ENCODE measurements at places on chromosomes 7 and 10. TPM values are rescaled to one million over a fixed set of nuclear protein-coding genes. Genes with fewer than 3 reads are reported as not detected.

Gene TMEM213
- not detected for polyA plus RNA-seq

Gene HDAC9
- 1.8 TPM for polyA plus RNA-seq

Gene GPER1
- 2.3 TPM for polyA plus RNA-seq

Gene LIPN
- not detected for polyA plus RNA-seq

- no peaks in the 10 kb centered on the region for H3K36me3 ChIP-seq
- no peak for DNase-seq
- no peaks in the 10 kb centered on the region for H3K4me1 ChIP-seq
- no peaks in the 10 kb centered on the region for H3K27me3 ChIP-seq
Observed at GRCh38 chr7:157791261-157791660, 454.5 kb downstream of the DNAJB6 start.

- no peak overlapping the region for H3K27ac ChIP-seq
- no peaks in the 10 kb centered on the region for H3K27me3 ChIP-seq
- no peaks in the 10 kb centered on the region for H3K36me3 ChIP-seq
- peaks cover 40% of the 10 kb centered on the region for H3K4me1 ChIP-seq
- DNase-seq, result no peak
Observed at GRCh38 chr7:2520131-2520760, 672 bp downstream of the LFNG start.

- no peaks in the 10 kb centered on the region for H3K36me3 ChIP-seq
- no peak overlapping the region for H3K4me3 ChIP-seq
- H3K4me1 ChIP-seq, result no peaks in the 10 kb centered on the region
- no peaks in the 10 kb centered on the region for H3K27me3 ChIP-seq
- DNase-seq, result no peak
- no peak overlapping the region for H3K27ac ChIP-seq
Observed at GRCh38 chr10:133042061-133042460, 45.7 kb upstream of the ADGRA1 start.

DNA sequence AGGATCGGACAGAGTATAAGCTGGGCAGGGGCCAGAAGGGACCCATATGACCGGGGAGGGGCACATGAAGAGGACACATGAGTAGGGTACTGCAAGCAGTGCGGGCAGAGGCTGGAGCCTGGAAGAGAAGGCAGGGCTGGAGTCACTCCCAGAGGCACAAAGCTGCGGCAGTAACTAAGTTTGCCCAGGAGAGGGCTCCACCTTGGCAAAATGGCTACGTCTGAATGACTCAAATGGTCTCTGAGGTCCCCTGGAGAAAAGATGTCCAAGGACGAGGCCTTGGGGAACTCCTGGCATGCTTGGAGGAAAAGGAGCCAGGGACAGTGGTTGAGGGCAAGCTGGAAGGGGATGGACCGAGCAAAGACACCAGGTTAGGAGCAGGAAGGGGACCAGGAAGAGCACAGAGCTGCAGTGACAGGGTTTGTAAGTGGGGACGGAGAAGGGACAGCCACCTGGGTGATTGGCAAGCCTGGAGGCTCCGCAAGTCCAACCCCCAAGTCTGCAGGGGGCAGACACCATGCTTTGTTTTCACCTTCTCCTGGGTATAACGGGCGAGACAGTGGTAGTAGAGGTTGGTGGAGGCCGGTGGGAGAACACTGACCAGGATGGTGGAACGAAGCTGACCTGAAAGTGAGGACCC, 43.1 kb upstream of the LBX1 start:
- DNase-seq, result peak; percentile 70
- no peaks in the 10 kb centered on the region for H3K36me3 ChIP-seq
- no peak overlapping the region for H3K27ac ChIP-seq
- H3K27me3 ChIP-seq, result peaks cover 3% of the 10 kb centered on the region

DNA sequence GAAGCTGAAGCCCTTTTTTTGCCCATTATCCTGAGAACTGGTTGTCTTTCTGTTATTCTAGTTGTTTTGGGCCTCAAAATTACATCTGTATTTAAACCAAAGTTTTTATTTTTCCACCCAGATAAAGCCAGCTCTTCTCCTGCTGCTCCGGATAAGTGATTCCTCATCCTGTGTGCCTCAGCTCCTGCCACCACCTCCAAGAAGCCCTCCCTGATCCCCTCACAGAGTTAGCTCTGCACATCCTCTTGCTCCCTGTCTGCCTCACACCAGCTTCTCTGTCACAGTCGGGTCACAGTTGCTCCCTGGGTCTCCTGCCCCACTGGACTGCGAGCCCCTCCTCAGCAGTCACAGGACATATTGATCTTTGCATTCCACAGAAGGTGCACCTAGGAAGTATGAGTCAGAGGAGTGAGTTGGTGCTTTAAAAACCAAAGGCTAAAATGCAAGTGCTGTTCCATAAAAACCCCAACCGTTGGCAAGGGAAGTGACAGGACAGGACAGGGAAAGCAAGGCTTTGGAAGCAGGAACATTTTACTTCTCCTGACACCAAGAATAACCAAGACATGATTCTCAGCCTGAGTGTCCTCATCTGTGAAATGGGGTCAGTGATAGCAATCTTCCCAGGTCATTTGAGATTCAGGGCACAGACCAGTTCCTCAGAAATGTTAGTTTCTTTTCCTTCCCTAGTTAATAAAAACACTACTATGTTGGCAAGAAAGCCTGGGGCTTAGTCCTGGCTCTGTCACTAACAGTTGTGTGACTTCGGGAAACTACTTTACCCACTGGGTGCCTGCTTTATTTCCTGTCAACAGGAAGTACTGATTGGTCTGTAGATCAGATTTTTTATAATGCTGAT, 36.5 kb upstream of the EEPD1 start:
- H3K4me1 ChIP-seq, result peaks cover 14% of the 10 kb centered on the region
- H3K27me3 ChIP-seq, result no peaks in the 10 kb centered on the region
- no peak for DNase-seq
- no peak overlapping the region for H3K4me3 ChIP-seq
- no peak overlapping the region for H3K27ac ChIP-seq
- H3K36me3 ChIP-seq, result no peaks in the 10 kb centered on the region

DNA sequence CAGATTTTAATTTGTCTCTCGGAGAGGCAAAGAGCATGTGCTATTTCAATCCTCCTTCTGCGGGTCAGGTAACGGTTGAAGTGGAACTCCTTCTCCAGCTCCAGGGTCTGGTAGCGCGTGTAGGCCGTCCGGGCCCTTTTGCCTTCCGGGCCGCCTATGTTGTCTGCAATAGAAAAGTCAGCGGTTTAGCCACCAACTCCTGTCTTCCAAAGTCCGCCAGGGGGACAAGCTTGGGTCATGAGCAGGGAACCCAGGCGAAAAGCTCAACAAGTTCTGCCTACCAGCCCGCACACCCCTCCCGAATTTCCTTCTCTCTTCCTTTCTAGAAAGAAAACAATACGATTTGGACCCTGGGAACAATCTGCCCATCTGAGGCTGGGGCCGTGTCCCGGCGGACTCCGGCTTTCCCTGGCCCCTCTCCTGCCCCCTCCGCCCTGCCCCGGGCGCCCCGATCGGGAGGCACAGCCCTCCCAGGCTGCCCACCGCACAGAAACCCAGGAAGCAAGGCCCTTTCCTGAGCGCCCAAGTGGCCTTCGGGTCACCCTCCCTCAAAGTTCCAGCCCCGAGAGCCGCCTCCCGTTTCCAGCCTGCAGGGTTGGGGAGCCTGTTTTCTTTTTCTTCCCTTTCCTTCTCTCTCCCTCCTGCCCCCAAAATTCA, 1.4 kb downstream of the HOXA5 start:
- DNase-seq, result no peak
- H3K36me3 ChIP-seq, result peaks cover 19% of the 10 kb centered on the region
- peak overlapping the region; percentile 84 for H3K4me3 ChIP-seq
- H3K27me3 ChIP-seq, result no peaks in the 10 kb centered on the region

DNA sequence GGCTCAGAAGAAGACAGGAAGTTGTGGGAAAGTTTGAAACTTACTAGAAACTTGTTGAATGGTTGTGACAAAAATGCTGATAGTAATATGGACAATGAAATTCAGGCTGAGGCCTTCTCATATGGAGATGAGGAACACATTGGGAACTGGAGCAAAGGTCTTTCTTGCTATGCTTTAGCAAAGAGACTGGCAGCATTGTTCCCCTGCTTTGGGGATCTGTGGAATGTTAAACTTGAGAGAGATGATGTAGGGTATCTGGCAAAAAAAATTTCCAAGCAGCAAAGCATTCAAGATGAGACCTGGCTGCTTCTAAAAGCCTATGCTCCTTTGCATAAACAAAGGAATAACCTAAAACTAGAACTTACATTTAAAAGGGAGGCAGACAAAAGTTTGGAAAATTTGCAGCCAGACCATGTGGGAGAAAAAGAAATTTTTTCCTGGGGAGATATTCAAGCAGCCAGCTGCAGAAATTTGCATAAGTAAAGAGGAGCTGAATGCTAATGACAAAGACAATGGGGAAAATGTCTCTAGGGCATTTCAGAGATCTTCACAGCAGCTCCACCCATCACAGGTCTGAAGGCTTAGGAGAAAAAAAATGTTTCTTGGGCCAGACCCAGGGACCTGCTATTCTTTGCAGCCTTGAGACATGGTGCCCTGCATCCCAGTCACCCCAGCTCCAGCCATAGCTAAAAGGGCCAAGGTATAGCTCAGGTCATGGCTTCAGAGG, 16.5 kb upstream of the KCND2 start:
- no peak overlapping the region for H3K4me3 ChIP-seq
- H3K27ac ChIP-seq, result no peak overlapping the region
- H3K27me3 ChIP-seq, result no peaks in the 10 kb centered on the region

DNA sequence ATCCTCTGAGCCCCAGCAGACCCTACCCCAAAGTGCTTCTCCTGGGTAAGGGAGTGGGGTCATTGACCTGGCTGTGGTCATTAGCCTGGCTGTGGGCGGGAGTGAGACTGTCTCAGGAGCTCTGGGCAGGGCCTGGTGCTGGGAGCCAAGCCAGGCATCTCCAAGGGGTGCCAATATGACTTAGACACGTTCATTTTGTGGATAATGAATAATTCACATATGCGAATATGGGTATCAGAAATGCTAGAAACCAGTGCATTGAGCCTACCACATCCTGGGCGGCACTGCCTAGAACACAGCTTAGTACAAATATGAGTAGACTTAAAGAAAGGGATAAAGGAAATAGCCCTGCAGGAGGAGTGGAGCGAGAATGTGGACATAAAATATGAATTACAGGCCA, 14.4 kb upstream of the SRRM3 start:
- peaks cover 4% of the 10 kb centered on the region for H3K27me3 ChIP-seq
- H3K4me1 ChIP-seq, result no peaks in the 10 kb centered on the region
- H3K36me3 ChIP-seq, result no peaks in the 10 kb centered on the region
- H3K27ac ChIP-seq, result no peak overlapping the region

- no peaks in the 10 kb centered on the region for H3K4me1 ChIP-seq
- H3K27me3 ChIP-seq, result no peaks in the 10 kb centered on the region
- no peak overlapping the region for H3K4me3 ChIP-seq
- no peaks in the 10 kb centered on the region for H3K36me3 ChIP-seq
- no peak overlapping the region for H3K27ac ChIP-seq
- DNase-seq, result no peak
Observed at GRCh38 chr10:76138906-76139305, 707.5 kb downstream of the LRMDA start.

DNA sequence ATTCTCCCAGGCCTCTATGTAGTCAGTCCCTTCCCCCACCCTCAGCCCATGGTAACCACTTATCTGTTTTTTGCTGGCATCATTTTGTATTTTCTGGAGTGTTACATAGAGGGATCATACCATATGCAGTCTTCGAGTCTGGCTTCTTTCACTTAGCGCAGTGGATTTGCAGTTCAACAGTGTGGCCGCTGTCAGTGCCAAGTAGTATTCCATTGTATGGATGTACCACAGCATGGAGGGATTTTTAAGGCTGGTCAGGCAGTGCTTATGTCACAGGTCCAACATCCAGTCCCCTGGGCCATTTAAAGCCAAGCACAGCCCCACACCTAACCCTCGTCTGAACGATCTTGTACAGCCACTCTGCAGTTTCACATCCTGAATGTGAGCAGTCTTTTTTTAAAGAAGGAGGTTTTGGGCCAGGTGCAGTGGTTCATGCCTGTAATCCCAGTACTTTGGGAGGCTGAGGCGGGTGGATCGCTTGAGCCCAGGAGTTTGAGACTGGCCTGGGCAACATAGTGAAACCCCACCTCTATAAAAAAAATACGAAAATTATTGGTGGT, 121.8 kb downstream of the CUX1 start:
- H3K27me3 ChIP-seq, result no peaks in the 10 kb centered on the region
- H3K4me1 ChIP-seq, result peaks cover 11% of the 10 kb centered on the region

GRCh38 chr10:7901256-7901655, 83.0 kb downstream of the TAF3 start:
- H3K4me3 ChIP-seq, result no peak overlapping the region
- DNase-seq, result no peak
- H3K36me3 ChIP-seq, result no peaks in the 10 kb centered on the region
- no peaks in the 10 kb centered on the region for H3K4me1 ChIP-seq

DNA sequence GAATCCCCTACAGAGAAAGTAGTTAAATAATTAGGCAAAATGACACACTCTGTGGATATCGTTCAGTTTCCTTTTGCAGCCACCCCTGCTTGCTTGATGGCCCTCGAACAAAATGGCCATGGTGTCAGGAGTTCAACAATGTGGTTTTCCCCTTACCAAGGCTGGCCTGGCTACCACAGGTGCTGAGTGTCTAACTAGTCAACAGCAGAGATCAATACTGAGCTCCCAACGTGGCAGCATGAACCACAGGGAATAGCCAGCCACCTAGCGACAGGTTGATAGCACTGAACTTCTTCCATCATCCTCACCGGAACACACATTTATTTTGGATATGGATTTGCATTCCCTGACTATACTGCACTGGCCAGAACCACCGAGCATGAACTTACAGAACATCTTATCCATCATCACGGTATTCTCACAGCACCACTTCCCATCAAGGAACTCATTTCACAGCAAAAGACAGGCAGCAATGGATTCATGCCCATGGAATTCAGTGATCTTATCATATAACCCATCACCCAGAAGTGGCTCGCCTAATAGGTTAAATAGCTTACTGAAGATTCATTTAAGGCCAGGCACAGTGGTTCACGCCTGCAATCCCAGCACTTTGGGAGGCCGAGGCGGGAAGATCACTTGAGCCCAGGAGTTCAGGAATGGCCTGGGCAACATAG, 6.3 kb downstream of the C10orf67 start:
- no peaks in the 10 kb centered on the region for H3K36me3 ChIP-seq
- H3K27ac ChIP-seq, result no peak overlapping the region
- DNase-seq, result no peak
- H3K4me3 ChIP-seq, result no peak overlapping the region
- H3K27me3 ChIP-seq, result no peaks in the 10 kb centered on the region

- H3K4me1 ChIP-seq, result peaks cover 7% of the 10 kb centered on the region
- H3K27ac ChIP-seq, result no peak overlapping the region
- no peak for DNase-seq
- H3K4me3 ChIP-seq, result no peak overlapping the region
- H3K36me3 ChIP-seq, result no peaks in the 10 kb centered on the region
- no peaks in the 10 kb centered on the region for H3K27me3 ChIP-seq
Observed at GRCh38 chr7:150410680-150411346, 31.7 kb downstream of the ZNF775 start.

- no peaks in the 10 kb centered on the region for H3K36me3 ChIP-seq
- no peak overlapping the region for H3K27ac ChIP-seq
- DNase-seq, result no peak
- no peaks in the 10 kb centered on the region for H3K4me1 ChIP-seq
- H3K4me3 ChIP-seq, result no peak overlapping the region
Observed at GRCh38 chr10:129992356-129992755, 28.3 kb upstream of the EBF3 start.

Data from endothelial cell of umbilical vein (primary cell).